ENCODE measurements at places on chromosomes 6 and 20.
A peak's percentile ranks its signal among the peaks of the same experiment; 100 is the strongest.

GRCh38 chr6:95145457-95145856, 431.9 kb upstream of the MANEA start:
- DNase-seq, result no peak

DNA sequence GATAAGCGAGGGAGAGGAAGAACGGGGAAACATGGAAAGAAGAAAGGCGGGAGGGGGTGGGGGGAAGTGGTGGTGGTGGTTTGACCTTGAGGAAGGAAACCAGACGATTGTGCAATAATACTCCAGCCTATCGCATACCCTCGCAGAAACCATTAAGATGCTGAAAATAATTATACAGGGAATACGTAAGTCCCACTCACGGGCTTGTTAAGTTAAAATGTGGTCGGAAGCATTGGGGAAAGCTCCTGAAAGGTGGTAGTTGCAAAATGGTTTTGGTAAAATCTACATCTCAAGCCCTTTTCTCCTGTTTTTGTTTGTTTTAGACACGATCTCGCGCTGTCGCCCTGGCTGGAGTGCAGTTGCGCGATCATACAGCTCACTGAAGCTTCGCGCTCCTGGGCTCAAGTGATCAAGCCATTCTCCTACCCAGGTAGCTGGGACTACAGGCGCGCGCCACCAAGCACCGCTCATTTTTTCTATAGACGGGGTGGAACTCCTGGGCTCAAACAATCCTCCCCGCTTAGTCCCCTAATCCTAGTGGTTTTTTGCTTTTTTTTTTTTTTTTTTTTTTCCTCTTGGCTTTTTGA, 128.9 kb upstream of the ZNF184 start:
- no peak for DNase-seq

DNA sequence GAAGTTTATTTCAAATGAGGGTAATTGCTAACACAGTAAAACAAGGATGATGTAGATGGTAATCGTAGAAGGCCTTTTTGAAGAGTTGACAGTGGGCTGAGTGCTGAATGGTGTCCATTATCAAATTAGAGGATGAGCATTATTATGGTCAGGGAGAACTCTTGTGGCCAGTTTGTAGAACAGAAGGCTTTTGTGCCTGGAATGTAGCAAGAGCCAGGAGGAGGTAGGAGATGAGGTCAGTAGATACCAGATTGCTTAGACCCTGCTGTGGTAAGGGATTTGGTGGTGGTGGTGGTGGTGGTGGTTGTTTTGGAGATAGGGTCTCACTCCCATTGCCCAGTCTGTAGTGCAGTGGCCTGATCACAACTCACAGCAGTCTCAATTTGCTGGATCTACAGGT, 6.2 kb downstream of the CSE1L start:
- no peak for DNase-seq

DNA sequence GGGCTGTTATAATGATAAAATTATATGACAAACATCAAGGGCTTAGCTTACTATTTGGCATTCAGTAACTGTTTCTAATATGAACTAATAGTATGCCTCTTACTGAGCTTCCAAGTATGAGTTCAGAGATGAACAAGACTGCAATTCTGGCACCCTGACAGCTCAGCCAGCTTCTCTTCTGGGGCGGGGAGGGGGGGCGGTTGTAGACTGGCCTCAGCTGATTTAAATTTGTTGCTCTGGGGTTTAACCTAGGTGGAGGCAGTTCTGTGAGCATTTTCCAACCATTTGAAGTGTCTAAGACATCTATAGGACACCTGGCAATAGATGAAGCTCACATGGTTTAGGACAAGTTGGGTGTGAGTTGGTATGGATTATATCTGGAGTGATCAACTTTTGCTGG, 401.9 kb downstream of the QKI start:
- DNase-seq, result no peak

- no peak for DNase-seq
Measured at GRCh38 chr6:163354761-163355425, 59.6 kb upstream of the QKI start.

GRCh38 chr20:59207742-59208357, 44.2 kb downstream of the ZNF831 start:
- DNase-seq, result peak; percentile 73

GRCh38 chr20:62888406-62888805, 26.8 kb upstream of the TCFL5 start:
- no peak for DNase-seq

- no peak for DNase-seq
Measured at GRCh38 chr6:106005013-106005412, 81.1 kb upstream of the PRDM1 start.

GRCh38 chr20:20022498-20022897, 5.3 kb downstream of the NAA20 start:
- DNase-seq, result no peak

DNA sequence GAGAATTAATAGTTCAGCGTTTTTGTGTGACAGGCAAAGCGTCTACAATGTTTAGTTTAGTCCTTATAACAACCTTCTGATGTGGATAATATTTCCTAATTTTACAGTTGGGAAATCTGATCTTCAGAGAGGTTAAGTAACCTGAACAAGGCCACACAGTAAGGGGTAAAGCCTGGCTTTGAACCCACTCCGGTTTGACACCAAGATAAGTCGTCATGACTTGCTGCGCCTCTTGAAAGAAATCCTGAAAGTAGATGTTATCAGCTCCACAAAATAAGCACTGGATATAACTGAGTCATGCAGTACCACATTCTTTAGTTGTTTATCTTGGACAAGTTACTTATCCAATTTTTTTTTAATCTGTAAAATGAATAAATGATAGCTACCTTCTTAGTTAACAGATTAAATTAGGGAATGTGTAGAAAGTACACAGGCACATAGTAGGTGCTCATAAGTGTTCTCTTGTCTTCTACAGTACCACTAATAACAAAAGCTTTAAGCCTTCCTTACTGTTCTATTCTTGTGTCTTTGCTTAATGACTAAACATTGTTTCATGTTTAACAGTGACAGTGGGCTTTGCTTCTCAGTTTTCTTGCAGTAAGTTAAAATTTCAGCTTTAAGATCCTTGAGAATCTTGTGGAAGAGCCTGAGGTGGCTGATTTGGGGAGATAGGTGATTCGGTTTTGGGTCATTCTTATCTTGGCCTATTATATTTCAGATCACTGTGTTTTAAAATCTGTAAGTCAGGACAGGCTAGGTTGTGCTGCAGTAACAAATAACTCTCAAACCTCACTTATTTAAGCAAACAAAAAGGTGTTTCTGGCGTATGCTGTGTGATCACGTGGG, 2.1 kb downstream of the HIVEP1 start:
- no peak for DNase-seq

GRCh38 chr6:22145823-22146677, 150.8 kb downstream of the PRL start:
- DNase-seq, result no peak

DNA sequence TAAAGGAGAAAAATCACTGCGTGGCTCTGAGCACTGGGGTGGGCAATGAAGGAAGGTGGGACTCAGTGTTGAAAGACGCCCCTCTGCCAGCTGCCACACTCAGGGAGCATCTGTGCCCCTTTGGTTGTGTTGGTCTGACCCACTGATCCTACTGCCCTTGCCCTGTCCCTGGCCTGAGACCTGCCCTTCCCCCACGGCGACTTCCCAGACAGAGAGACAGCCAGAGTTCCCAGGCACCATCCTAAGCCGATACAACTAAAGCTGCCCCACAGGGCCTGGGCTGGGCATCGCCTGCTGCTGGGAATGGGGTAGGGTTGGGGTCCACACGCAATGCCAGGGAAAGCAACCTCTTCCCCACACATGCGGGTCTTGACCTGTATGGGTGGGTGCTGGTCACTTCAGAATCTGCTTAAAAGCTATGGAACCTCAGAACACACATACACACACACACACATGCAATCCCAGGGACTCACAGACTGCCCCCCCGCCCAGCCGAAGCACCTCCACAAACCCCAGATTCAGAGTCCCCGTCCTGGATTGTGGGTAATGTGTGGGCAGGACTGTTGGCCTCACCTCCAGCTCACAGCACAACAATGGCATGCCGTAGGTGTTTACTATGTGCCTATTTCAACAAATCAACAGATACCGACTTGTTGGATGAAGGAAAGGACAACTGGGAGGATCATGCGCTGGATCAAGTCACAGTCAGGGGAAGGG, 10.9 kb upstream of the SPDEF start:
- DNase-seq, result no peak

- DNase-seq, result no peak
Measured at GRCh38 chr6:116881236-116881635, 4.2 kb downstream of the RFX6 start.

GRCh38 chr6:31815025-31815838, at the start of the genes HSPA1A and HSPA1L:
Gene HSPA1A, plus strand, starts transcription at chr6:31815543. Its CDS starts 214 bp downstream, at chr6:31815757.
Gene HSPA1L, minus strand, starts transcription at chr6:31815283. Its CDS starts 3,311 bp downstream, at chr6:31811972.
- DNase-seq, result no peak

GRCh38 chr6:52616059-52616690, 39.3 kb upstream of the TRAM2 start:
- no peak for DNase-seq

- DNase-seq, result no peak
Measured at GRCh38 chr6:79250559-79250958, 16.1 kb upstream of the HMGN3 start.

DNA sequence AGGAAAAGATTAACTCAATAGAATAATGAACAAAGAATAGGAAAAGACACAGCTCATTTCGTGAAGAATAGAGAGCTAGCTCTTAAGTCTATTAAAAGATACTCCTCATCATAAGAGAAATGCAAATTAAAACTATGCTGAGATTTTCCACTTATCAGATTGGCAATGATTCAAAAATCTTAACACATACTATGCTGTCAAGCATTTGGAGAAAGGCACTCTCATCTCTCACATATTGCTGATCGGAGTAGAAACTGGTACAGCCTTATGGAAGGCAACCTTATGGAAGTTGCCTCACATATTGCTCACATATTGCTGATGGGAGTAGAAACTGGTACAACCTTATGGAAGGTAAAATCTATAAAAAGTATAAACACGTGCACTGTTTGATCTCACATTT, 21.4 kb upstream of the PLAGL1 start:
- no peak for DNase-seq

GRCh38 chr6:43765776-43766499, 4.1 kb upstream of the VEGFA start:
- no peak for DNase-seq

GRCh38 chr6:136764517-136764993, 27.7 kb downstream of the MAP3K5 start:
- DNase-seq, result no peak

DNA sequence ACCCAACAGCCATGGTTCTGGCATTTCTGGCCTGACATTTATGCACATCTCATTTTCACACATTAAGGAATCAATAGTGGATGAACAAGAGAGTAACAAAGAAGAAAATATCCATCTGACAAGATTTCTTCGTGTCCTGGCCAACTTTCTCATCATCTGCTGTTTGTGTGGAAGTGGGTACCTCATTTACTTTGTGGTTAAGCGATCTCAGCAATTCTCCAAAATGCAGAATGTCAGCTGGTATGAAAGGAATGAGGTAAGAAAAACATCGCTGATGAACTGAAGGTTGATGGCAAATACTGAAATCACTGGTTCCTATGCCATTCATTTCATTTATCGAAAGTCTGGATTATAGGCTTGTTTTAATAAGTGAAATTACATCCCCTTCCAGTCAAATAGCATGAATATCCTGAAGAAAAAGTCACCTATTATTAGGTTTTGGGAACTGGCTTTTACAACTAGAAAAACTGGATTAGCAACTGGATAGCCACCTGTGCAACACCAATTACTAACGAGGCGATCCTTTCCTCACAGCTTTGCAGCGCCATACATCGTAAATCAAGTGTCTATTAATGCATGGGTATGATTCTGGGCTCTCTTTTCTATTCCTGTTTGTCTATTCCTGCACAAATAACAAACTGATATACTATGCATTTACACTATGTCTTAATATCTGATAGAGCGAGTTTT, 50.2 kb upstream of the NOP56 start:
- no peak for DNase-seq

DNA sequence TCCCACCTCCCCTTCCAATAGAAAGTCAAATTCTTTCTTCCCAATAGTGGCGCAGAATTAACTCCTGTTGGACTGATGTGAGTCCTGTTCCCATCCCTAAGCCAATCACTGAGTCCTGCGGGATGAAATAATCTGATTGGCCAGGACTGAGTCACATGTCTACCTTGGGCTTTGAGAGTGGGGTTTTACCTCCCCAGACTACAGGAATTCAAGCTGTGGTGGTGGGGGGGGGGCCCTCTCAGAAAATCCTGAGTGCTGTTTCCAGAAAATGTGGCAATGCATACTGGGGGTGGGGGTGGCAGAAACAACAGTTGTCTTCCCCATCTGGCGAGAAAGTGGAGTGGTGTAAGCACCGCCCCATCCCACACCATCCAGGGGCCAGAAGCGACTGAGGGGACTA, 65.7 kb downstream of the CTCFL start:
- DNase-seq, result no peak

GRCh38 chr6:7247179-7247456, 65.9 kb downstream of the SSR1 start:
- no peak for DNase-seq

GRCh38 chr6:47075741-47076421, 33.7 kb upstream of the ADGRF1 start:
- DNase-seq, result no peak

DNA sequence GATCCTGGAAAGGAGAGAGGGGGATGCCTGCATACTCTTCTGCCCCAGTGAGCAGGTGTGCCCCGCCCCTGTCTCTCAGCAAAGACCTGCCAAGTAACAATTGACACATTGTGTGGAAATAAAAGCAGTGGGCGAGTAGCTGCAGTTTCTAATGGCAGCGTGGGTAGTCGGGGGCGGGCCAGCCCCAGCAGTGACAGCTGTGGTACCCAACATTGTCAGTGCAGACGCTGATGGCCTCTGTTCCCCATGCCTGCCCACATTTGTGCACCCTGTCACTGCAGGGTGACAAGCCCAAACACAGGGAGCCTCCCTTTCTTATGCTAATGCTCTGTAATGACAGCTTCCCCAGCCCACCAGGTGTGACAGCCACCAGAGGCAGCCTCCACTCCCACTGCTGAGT, 491.7 kb downstream of the DHX35 start:
- DNase-seq, result no peak

DNA sequence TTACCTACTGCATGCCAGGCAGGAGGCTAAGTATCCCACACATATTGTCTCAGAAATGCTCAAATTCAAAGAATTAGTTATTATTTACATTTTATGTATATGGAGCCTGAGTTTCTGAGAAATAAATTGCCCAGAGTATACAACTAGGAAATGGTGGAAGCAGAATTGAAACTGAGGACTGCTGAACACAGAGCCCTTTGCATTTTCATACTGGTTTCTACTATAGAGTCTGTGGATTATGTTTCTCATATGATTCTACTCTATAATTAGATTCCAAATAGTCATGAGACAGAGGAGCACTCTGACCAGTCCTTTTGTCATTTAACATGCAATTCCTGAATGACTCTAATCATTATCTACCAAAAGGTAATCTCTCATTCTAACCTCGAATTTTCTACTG, 254.3 kb downstream of the LMBRD1 start:
- no peak for DNase-seq

- DNase-seq, result no peak
Measured at GRCh38 chr20:19897891-19898290, 119.3 kb upstream of the NAA20 start.

- DNase-seq, result no peak
Measured at GRCh38 chr6:43703512-43704429, 16.2 kb upstream of the MRPS18A start.

GRCh38 chr6:22766979-22767378, 197.6 kb downstream of the HDGFL1 start:
- no peak for DNase-seq
